ENCODE measurements at places on chromosomes 5 and 9. TPM values are rescaled to one million over a fixed set of nuclear protein-coding genes. Genes with fewer than 3 reads are reported as not detected.
A peak's percentile ranks its signal among the peaks of the same experiment; 100 is the strongest.

Gene LRRC14B
- not detected for total RNA-seq

Gene ADGRD2
- total RNA-seq = not detected

- peak; percentile 75 for DNase-seq
These were observed 36.4 kb upstream of the IPPK start for GRCh38 chr9:92706218-92706940.

Gene OR1J2
- not detected for total RNA-seq

DNA sequence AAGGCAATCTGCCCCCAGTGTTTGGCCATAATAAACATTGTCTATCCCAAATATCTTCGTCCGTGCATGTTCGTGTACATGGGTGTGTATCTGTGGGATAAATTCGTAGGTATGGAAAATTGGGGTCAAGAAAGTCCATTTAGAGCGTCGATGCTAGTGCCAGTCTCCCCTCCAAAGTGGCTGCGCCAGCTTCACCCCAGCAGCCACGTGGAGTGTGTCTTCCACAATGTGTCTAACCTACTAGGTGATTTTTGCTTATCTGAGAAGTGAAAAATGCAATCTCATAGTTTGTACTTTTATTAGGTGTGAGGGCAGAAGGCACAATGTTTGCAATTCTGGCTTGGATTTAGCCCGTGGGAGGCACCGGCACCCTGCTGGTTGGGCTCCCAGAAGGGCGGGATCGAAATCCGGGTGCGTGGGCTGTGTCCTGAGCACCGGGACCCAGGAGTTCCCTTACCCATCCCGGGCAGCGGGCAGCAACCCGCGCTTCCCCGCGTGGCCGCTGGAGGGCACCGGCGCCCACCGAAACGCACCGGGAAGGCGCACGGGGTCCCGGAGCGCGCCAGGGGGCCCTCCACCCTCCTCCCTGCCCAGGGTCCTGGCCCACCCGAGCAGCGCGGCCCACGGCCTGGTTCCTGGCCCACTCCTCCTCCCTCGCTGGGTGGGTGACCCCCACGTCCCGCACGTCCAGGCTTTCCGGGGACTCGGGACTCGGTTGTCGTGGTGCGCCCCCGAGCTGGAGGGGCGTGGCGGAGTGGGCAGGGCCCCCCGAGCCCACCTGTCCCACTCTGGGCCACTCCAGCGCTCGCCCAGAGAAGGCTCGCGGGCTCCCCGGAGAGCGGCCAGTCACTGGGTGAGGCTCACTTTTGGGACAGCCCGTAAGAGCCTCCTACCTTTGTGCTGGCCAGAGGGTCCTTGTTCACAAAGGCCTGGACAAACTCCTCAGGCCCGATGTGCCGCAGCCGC lies 55.4 kb upstream of the RNF130 start:
- DNase-seq = peak; percentile 45

GRCh38 chr9:90300611-90301276 lies 341.9 kb downstream of the DIRAS2 start:
- no peak for DNase-seq

DNA sequence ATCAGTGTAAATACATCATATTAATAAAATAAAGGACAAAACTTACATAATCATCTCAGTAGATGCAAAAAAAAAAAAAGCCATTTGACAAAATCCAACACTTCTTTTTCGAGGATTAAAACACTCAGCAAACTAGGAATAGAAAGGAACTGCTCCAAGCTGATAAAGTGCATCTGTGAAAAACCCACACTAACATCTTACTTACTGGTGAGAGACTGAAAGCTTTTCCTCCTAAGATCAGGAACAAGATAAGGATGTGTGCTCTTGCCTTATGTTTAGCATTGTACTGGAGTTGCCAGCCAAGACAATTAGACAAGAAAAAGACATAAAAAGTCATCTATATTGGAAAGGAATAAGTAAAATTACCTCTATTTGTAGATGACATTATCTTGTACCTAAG lies 120.2 kb upstream of the SAP30L start:
- no peak for DNase-seq

Gene ZBED3
- total RNA-seq = 6.8 TPM

GRCh38 chr5:124408738-124409453 lies 337.5 kb downstream of the ZNF608 start:
- no peak for DNase-seq

DNA sequence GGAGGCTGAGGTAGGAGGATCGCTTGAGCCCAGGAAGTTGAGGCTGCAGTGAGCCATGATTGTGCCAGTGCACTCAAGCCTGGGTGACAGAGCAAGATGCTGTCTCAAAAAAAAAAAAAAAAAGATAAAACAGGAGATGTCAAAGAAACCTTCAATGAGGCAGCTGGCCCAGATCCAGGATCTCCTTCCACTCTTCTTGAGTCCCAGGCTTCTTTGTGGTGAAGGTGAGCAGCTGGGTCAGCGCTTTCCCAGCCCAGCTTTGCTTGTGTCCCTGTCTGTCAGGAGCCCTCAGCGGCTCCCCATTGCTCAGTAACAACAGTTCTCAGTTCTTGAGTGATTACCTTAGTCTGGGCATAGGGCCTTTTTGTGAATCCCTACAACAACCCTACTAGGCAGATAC lies 69.4 kb upstream of the PSD2 start:
- DNase-seq = no peak

- DNase-seq = peak; percentile 41
These were observed 722 bp downstream of the TBC1D9B start for GRCh38 chr5:179906795-179907555.

- DNase-seq = peak; percentile 64
These were observed 118.4 kb downstream of the GDNF start for GRCh38 chr5:37721447-37721871.
